Renal cortex interstitium (tissue), 15 donors: ENCODE measurements at places on chromosomes 7 and 10. TPM values are rescaled to one million over a fixed set of nuclear protein-coding genes. Genes with fewer than 3 reads are reported as not detected.

The AVPI1 gene
- polyA plus RNA-seq = 4.3 TPM

The TSPAN15 gene
- 46.8 TPM for polyA plus RNA-seq

The HOXA3 gene
- 42.4 TPM for polyA plus RNA-seq

The SPDYE9 gene
- 0.83 TPM for polyA plus RNA-seq

The MRLN gene
- 0.82 TPM for polyA plus RNA-seq

The SMC3 gene
- 80.8 TPM for polyA plus RNA-seq

The ACTL6B gene
- not detected for polyA plus RNA-seq

The ETV1 gene
- polyA plus RNA-seq = 39.4 TPM

The RHOBTB1 gene
- 80.9 TPM for polyA plus RNA-seq

The PPP1R3C gene
- 37.8 TPM for polyA plus RNA-seq

The TASOR2 gene
- polyA plus RNA-seq = 33.9 TPM

The CLRN3 gene
- polyA plus RNA-seq = 17.3 TPM

The P4HA1 gene
- 113 TPM for polyA plus RNA-seq

The ASB10 gene
- polyA plus RNA-seq = not detected

The STEAP4 gene
- polyA plus RNA-seq = 0.20 TPM

The FAM241B gene
- 10.0 TPM for polyA plus RNA-seq
